ENCODE measurements at places on chromosomes 2 and 18.

DNA sequence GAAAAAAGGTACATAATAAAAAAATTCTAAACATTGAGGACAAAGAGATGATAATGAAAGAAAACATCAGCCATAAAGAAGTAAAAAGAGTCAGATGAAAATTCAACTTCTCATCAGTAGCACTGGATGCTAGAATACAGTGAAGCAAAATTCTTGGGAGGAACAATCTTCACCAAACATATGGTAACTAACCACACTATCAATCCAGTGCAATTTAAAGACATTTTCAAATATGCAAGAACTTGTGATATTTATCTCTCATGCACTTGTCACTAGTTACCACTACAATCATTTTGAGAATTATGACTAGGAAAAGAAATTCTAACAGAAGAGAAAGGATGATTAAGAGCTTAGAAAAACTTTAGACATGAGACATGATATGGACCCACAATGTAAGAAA, 127.4 kb downstream of the RTTN start:
- DNase-seq, result no peak

- DNase-seq, result no peak
These were observed 629.9 kb upstream of the ACVR2A start for GRCh38 chr2:147214914-147215313.

- no peak for DNase-seq
These were observed 20.0 kb downstream of the EFHD1 start for GRCh38 chr2:232653441-232653840.

DNA sequence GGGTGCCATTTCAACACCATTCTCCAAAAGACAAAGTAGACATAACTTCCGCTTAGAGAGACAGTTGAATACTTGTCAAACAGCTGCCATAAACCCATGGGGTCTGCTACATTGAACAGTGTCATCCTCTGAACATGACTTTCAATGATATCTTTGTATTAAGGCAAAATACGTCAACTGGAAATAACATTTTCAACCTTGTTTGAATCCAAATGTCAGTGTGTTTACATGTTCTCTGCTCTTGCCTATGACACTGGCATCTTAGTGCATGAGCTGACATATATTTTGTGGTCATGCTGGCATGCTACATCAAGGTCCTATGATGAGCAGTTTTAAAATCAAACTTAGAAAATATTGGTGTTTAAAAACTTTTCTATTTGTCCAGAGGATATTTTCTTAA, 1548.1 kb upstream of the LRRTM1 start:
- no peak for DNase-seq

DNA sequence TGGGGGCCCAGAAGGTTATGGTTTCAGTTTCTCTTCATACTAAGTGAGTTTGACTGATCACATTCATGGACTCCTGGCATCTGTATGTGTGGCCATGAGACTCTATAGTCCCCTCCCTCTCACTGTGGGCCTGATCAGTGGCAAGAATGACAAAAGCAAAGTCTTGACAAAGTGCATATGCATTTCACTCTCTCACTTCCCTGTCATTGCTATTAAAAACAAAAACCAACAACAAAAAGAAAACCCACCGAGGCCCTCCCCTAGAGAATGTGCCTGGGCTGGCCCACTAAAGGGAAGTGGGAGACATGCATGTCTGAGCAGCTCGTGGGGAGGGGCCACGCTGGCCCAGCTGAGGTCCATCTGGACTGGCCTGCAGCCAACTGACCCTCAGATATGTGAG, 600.1 kb upstream of the RAB6C start:
- DNase-seq, result no peak

DNA sequence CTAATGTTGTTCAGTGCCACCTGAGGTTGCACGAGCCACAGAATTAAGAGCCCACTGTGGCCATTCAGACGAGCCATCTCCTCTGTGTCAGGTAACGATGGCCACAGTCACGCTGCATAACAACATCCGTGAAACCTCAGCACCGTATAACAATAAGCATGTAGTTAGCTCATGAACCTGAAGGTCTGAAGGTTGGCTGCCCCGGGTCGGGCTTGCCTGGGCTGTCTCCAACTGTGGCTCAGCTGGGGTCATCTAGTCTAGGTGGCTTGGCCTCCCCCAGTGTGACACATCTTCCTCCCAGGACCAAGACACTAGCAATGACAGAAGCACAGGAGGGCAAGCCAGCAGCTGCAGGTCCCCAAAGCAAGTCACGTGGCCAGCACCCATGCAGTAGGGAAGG, 258.0 kb downstream of the GLI2 start:
- no peak for DNase-seq
